ENCODE measurements at places on chromosomes 6 and 20. TPM values are rescaled to one million over a fixed set of nuclear protein-coding genes. Genes with fewer than 3 reads are reported as not detected.
A peak's percentile ranks its signal among the peaks of the same experiment; 100 is the strongest.

FGD2 gene
- total RNA-seq: 2.4 TPM

DNA sequence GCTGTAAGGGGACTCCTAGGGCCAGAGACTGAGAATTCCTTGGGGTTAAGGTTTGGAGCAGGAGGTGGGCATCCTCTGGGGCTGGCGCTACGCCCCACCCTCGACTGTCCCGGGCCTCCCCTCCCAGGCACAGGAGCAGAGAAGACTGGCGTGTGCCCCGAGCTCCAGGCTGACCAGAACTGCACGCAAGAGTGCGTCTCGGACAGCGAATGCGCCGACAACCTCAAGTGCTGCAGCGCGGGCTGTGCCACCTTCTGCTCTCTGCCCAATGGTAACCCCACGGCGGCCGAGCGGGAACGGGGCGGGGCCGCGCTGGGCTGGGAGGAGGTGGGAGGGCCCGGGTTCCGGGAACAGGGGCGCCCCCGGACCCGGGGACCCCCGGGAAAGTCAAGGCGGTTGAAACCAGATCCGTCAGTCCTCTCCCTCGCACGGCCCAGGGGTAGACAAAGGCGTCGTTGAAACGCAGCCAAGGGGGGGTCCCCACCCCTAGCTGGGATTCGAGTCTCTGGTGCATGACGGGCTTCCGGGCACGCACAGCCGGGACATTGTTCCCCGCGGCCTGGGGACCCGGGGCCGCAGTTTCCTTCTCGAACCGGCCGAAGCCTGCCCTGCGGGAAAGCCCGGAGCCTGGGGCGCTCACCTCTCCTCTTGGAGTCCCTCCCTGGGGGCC lies 844 bp downstream of the WFDC2 start:
- DNase-seq: peak; percentile 79

DNA sequence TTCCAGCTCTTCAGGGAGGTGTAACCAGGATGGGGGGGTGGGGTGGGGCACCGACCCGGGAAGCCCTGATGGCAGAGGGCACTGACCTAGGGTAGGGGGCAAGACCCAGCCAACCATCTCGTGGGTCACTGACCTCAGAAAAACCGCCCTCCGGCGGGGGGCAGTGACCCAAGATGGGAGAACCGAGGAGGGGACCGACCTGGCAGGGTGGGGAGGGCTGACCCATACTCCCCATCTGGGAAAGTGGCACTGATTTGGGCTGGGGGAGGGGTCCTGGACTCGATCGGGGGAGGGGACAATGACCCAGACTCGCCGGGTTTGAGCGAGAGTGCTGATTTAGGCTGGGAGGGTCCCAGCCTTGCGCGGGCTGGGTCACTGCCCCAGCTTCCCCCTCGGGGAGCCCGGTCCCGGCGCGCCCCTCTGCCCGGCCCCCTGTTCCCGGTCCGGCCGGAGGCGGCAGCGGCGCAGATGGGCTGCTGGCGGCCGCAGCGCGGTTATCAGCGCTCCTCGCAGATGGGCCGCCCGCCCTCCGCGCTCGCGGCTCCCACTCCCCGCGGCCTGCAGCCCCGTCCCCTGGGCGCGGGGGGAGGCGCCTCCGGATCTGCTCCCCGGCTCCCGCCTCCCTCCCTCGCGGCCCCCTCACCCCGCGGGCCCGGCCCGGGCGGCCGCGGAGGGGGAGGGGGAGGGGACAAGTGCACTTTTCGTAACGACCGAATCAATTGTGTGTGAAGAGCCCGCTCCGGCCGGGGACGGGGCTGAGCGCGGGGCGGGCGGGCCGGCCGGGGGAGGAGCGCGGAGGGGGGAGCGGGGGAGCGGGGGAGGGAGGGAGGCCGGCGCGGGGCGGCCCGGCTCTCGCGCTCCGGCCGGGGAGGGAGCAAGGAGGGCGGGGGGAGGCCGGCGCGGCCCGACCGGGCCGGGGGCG lies 2.2 kb downstream of the NOL4L start:
- DNase-seq: peak; percentile 39

DNA sequence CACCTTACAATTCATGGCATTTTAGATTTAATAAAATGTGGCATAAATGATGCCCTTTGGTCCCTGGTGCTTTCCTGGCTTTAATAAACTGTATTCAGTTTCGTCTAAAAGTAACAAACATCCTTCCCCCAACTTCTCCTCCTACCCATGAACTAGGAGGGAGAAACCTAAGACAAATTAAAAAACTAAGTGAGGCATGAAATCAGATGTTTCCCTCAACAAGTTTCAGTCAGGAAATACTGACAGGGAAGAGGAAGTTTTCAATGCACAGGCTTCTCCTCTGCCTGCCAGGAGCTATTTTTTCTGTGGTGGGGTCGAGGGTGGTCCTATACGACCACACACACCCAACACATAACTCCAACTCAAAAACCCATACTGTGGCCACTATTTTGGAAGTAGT lies 10.0 kb downstream of the HBS1L start:
- no peak for DNase-seq

GRCh38 chr6:87029711-87030314 lies 65.1 kb downstream of the CGA start:
- no peak for DNase-seq

JPH2 gene
- total RNA-seq: 0.97 TPM

GRCh38 chr20:49203011-49203410 lies 14.9 kb upstream of the STAU1 start:
- DNase-seq: peak; percentile 18

DNA sequence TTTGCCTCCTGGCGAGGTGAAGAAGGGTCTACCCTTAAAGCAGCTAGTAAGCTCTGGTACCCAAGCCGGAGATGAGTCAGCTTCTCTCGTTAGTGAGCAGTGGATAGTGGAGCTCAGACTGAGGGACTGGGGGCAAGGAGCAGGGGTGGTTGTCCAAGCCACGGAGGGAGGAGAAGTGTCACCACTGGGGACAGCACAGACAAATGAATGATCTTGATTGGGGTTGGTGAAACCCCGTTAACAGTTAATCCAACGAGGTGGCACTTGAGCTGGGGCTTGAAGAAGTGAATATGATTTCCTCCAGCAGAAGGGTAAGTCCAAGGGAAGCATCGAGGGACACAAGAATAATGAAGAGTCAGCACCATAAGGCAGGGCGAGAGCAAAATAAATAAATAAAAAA lies 43.0 kb downstream of the JARID2 start:
- no peak for DNase-seq
